GM13977 (cell line): ENCODE measurements at places on chromosomes 12 and 14.

- no peak for DNase-seq
Measured at GRCh38 chr14:66920196-66920595, 269.0 kb upstream of the GARIN2 start.

GRCh38 chr14:55416866-55417265 lies 5.2 kb upstream of the ATG14 start:
- DNase-seq = no peak

DNA sequence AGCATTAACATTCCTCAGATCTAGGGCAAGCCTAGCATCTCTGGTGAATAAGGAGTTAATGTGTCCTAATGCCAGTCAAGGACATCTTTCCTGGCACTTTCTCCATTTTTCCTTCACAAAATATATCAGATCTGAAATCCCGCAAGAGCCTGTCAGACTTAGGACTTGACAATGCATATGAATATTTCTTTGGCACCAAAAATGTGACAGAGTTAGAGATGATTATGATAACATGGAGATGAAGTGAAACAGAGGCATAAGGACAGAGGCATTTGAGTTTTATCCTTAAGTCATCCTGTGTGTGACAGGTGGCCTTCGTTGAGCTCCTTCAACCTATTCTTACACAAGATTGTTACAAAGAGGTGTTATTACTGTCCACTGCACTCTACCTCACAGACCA lies 388.0 kb downstream of the EMP1 start:
- DNase-seq = no peak

GRCh38 chr12:74689071-74689655 lies 151.5 kb downstream of the ATXN7L3B start:
- DNase-seq = no peak

DNA sequence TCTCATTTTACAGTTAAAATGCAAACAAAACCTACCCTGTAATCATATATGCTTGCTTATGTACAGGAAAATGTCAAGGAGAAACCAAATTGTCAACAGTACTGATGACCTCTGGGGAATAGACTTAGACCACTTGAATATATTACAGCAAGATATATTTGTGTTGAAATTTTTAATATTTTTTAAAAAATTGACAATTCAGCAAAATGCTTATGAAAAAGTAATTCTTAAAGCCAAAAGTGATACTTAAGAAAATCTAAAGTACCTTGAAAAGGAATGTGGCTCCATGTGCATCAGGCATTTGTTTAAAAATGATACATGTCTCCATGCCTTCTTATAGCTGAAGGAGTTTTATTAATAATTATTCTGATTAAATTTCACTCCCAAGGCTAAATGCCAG lies 49.2 kb downstream of the PTPN21 start:
- no peak for DNase-seq

- DNase-seq = no peak
Measured at GRCh38 chr12:112446008-112446725, 27.4 kb downstream of the PTPN11 start.

GRCh38 chr12:18824287-18824686 lies 86.4 kb downstream of the CAPZA3 start:
- DNase-seq = no peak

- no peak for DNase-seq
Measured at GRCh38 chr12:29582146-29582545, 84.7 kb upstream of the OVCH1 start.

GRCh38 chr14:65517635-65518542 lies 105.4 kb downstream of the FUT8 start:
- no peak for DNase-seq

DNA sequence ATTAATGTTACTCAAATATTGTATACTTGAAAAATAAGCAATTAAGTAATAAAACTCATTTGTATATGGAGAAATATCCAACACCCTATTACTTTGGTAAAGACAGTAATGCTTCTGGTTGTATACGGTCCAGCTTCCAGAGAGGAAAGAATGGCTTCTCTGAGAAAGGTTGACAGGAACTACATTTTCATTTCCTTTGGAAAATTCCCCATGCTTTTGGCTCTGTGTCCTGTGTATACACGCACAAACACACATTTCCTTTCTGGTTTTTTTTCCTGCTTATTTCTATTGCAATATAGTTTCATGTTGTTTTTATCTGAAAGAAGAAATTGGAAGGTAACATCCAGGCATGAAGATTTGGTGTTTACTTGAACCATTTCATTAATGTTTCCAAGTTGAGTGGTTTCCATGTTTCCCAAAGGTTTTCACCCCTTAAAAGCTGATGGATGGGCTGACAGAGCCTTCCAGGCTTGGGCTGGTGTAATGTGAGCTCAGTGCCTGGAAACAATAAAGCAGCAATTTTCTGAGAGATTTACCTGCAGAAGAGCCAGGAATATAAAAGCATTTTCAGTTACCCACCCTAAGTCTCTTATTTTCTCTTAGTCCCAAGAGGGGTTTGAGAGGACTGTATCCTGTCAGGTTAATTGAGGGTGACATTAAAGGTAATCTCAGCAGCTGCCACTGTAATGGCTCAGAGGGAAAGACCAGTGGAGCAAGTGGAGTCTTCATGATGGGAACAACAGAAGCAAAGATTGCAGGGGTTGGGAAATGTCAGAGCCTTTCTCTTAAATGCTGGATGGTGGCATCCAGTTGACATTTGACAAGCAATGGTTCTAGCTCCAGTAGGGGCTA lies 33.4 kb upstream of the TMTC1 start:
- no peak for DNase-seq

- DNase-seq = no peak
Measured at GRCh38 chr12:105469211-105469610, 138.7 kb downstream of the C12orf75 start.

DNA sequence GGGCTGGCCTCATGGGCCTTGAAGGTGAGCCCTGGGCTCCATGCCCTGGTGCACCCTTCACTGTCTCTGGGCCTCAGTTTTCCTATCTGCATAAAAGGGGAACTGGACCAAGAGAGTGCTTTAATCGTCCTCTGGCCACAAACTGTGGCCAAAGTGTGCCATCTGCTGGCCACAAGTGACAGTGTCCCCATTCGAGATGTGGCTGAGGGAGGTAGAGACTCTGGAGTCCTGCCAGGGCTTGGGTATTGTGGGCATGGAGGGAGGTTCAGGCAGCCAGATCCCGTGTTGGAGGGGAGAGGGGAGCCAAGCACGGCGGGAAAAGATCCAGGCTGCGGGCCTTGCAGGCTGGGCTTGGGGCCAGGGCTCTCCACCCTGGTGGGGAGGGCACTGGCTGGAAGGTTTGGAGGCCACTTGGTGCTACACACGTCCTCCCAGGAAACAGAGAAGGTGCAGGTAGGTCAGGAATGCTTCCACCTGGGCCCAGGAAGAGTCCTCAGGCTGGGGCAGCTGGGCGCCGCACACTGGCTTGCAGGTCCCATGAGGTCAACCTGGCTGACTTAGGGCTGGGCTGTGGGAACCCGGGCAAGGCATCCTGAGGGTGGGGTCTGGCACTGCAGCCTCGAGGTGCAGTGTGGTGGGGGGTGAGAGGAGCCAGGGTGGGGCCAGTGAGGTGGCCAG lies 7.3 kb upstream of the KIF26A start:
- peak; percentile 79 for DNase-seq

- no peak for DNase-seq
Measured at GRCh38 chr12:3389986-3390385, 101.0 kb upstream of the PRMT8 start.

- no peak for DNase-seq
Measured at GRCh38 chr14:31745741-31746140, 184.5 kb downstream of the NUBPL start.

GRCh38 chr14:44963044-44963528 lies 1.1 kb downstream of the TOGARAM1 start:
- no peak for DNase-seq

DNA sequence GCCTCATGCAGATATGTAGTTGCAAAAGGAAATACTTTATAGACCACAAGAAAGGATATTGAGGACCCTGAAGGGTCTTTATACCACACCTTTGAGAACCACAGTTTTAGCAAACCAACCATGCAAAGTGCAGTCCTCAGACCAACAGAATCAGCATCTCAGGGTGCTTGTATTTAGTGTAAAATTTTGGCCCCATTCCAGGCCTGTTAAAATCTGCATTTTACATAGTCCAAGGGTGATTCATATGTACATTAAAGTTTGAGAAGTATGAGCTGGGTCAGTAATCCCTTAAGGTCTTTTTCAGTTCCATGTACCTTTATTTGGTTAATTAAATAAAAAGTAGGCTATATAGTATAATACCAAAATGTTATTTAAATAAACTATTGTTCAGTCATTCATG lies 91.2 kb downstream of the WNK1 start:
- no peak for DNase-seq

GRCh38 chr12:126163984-126164383 lies 1098.7 kb downstream of the AACS start:
- DNase-seq = no peak

DNA sequence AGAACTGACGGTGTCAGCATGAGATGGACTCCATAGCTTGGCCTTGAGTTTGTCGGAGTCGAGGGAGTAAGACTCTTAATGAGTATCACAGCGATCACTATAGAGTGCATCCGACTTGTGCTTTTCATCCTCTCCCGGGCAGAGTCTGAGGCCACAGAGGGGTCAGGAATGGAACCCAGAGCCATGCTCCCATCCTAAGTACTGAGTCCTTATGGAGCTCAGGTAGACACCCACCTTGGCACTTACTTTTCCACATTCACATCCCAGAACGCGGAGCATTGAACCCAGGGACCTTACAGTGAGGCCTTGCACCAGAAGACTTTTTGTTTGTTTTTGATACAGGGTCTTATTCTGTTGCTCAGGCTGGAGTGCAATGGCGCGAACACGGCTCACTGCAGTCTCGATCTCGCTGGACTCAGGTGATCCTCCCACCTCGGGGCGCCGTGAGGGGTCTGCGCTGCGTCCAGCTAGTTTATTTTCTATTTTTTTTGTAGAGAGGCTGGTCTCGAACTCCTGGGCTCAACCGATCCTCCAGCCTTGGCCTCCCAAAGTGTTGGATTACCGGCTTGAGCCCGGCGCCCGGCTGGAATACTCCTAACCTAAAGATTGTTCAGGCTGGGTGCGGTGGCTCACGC lies 719 bp upstream of the SRSF9 start:
- DNase-seq = no peak

DNA sequence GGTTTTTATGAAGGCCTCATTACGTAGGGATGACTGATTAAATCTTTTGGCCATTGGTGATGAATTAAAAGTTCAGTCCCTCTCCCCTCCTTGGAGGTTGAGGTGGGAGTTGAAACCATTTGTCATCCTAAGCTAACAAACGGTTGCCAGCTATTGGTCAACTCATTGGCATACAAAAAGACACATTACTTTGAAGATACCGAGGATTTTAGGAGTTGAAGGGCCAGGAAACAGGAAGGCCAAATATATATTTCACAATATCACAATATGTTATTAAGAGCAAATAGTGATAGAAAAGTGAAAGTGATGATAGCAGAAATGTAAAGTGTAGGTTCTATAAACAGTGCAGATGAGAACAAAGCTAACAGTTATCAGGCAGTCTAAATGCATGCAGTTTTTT lies 24.4 kb downstream of the RCOR1 start:
- DNase-seq = no peak

DNA sequence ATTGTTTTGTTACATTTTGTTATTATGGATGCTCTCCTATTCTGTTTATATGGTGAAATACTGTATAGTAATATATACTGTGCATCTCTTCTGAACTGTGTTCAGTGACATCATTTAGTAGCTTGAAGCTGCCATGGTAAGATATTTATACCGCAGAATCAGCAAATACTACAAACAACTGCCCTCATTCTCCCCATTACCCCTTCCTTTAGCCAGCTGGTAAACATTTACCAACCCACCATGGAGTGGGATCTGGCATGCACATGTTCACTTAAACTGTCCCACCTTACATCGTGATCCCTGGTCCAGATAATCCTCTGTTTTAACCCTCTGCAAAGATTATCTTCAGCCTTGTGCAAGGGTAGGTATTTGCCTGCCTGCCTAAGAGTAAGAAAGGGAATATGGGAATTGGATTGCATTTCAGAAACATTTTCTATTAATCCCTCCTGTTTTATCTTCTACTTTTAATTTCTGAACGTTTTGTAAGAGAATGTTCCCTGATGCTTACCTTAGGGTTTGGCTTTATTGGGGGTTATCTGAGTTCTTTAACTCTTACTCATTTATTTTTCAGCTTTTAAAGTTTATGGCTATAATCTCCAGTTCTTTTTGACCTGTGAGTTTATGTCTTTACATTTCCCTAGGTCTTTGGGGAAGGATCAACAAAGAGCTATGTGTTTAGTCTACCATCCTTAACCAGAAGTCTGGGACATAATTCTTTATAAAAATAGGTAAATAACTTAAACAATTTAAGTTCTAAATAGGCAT lies 46.5 kb downstream of the FBXO34 start:
- no peak for DNase-seq

- DNase-seq = no peak
Measured at GRCh38 chr14:45491914-45492313, 238.9 kb upstream of the MIS18BP1 start.

GRCh38 chr12:62787611-62788010 lies 147.3 kb downstream of the PPM1H start:
- no peak for DNase-seq

DNA sequence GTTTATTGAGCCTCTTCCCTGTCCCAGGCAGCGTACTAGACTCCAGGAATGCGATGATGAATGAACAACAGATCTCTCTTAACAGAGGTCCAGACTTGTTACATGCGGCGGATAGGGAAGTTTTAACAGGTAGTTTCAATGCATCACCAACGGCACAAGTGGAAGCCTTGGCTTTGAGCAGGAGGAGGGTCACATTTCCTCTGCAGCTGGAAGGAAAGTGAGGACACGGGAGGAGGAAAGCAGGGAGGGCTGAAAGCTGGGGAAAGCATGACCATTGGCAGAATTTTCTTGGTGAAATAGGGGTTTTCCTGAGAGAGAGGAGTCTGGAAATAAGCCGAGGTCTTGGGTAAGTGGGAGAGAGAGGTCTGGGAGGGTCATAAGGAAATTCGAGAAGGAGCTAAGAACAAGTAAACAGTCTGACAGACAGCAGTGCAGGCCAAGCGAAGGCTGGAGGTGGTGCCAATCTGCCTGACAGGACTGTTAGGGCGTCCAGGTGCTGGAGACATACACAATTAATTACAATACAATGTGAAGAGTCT lies 15.4 kb downstream of the BHLHE41 start:
- DNase-seq = no peak

DNA sequence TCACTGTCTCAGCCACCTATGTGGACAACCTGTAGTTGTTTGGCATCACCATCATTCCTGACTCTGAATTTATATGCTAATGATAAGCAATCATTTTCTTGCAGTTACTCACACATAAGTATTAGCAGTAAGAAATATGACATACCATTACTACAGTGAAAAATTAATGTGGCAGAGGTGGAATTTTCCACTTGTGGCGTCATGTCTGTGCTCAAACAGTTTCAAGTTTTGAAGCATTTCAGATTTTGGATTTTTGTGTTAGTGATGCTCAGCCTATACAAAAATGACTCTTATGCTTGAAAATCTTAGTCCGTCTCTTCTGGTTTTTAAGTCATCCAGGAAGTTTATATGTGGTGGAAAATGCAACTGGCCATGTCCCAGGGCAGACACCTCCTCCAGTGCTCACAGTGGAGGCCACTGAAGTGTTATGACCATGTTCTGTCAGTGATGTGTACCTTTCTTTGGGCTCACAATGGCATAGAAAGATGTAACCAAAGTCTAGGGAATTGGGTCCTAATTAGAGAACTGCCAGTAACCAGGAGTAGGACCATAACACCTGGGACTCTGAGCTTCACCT lies 220.6 kb downstream of the SYT1 start:
- DNase-seq = no peak
